ENCODE measurements at places on chromosomes 5 and 9. TPM values are rescaled to one million over a fixed set of nuclear protein-coding genes. Genes with fewer than 3 reads are reported as not detected.
A peak's percentile ranks its signal among the peaks of the same experiment; 100 is the strongest.

TMEM171 gene
- not detected for polyA plus RNA-seq

LSM11 gene
- polyA plus RNA-seq = 1.3 TPM

SCAI gene
- 0.84 TPM for polyA plus RNA-seq

GRCh38 chr9:5947912-5948311, 57.2 kb downstream of the MLANA start:
- no peak for DNase-seq

DNA sequence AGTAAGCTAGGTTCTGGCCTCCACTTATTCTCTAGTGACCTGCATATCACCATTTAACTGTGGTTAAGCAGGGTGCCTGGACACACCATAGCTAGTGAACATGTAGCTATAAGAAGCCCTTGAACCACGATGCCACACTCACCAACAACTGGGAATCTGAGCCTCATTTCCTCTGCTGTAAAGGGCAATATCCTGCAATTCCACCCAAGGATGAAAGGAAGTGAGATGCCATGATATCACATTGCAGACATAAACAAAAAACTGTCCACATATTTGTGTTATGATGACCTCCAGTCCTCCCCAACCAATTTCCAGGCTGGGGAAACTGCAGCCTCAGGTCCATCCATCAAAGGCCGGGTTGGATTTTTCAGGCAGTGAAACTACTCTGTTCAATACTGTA, 10.4 kb downstream of the TNIP1 start:
- no peak for DNase-seq

- no peak for DNase-seq
Observed at GRCh38 chr9:94166976-94167346, 82.7 kb downstream of the PTPDC1 start.

GRCh38 chr9:130371196-130371966, 73.4 kb upstream of the ASS1 start:
- no peak for DNase-seq

DNA sequence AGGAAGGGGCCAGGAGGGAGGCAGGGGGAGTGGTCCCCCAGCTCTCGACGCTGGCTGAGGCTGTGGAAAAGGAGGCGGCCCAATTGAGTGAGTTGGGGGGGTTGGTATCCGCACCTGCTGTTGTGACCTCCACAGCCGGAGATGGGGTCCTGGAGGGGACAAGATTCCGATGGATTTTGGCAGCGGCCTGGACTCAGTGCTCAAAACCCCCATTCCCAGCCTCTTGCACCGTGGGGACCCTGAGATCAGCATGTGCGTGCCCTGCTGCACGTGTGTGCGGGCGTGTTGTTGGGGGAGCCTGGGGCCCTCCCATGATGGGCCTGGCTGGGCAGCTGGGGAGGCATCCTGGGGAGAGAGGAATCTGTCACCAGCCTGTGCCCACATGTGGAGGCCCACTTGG, 15.0 kb downstream of the CNTFR start:
- no peak for DNase-seq

- no peak for DNase-seq
Observed at GRCh38 chr5:20514145-20514544, 526.1 kb upstream of the CDH18 start.

GRCh38 chr5:34005681-34006080, 2.2 kb downstream of the AMACR start:
- DNase-seq = no peak

GRCh38 chr5:169838688-169839087, 141.6 kb downstream of the INSYN2B start:
- DNase-seq = no peak

DNA sequence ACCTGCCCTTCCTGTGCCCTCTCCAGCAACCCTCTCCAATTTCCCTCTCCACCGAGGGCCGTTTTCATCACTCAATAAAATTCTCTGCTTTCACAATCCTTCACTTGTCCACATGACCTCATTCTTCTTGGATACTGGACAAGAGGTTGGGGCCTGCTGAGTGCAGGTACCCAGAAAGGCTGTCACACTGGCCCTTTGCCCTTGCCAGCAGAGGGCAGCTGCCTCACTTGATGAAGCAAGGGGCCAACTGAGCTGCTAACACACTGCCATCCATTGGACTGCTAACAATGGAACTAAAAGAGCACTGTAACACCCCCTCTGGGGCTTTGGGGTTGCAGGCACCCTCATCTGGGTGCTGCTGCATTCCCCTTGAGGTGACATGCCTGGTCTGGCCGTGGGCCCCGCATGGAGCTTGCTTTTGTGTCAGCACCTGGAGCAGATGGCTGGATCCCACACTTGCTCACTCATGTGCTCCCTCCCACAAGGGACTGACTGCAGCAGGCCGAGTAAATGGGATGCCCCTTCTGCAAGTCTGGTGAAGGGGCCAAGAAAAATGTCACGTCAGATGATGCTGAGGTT, 308.1 kb upstream of the ADCY2 start:
- no peak for DNase-seq

- DNase-seq = no peak
Observed at GRCh38 chr9:73223594-73223993, 71.9 kb downstream of the ANXA1 start.

DNA sequence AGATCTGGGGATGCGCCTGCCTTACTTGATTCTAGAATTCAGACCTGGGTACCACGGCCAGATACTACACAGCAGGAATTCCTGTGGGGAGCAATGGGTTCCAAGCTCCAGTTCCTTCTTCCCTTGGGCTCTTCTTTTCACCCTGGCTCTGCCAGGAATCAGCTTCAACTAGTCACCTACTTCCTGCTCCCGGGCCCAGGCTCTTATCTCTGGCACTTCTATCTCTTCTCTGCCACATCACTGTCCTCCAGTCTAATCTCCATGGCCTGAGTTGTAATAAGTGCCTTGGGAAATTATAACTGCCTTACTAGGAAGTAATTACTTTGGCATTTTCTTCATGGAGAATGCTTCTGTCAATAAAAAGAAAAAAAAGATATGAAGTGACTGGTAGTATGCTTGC, 26.2 kb upstream of the SERINC5 start:
- no peak for DNase-seq

DNA sequence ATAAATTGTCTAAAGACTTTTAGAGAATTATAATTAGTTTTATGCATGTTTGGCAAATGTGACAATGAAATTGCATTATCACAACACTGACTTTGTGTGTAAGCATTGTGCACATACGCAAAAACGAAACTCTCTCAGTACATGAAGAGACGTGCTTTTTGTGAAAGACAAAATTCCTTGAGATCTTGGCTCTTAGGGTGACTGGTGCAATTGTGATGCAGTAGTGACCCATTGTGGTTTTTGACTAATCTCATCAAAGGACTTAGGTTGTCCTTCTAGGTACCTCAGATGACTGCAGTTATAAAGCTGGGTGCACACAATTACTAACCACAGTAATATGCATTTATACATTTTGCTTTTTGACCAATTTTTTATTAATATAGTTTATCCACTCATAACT, 25.3 kb upstream of the TYRP1 start:
- no peak for DNase-seq

DNA sequence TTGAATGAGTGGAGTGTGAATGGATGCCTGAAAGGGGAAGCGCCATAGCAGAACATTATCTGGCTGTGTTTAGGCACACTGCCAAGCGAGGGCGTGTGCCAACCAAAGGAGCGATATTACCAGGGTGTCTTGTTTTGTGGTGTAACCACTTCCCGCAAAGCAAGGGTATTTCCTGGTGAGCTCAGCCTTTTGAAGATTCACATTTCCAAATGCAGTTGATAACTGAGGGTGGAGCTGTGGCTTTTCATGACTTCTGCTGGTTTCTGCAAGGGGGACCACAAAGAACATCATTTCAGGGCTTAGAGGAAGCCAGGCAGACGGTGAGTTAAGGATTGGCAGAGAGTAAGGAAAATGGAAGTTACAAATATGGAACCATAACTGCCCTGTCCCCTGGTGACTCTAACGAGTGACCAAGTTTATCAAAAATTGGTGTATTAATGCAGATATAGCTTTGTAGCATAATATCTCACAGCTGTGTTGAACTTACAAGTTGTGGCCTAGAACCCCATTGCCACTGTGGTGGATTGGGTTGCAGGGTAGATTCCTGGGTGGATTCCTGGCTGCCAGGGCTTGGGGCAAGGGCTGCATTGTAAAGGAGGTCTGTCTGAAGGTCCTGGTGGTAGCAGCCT, 71.4 kb downstream of the RALGPS1 start:
- peak; percentile 90 for DNase-seq

- no peak for DNase-seq
Observed at GRCh38 chr5:37889612-37890317, 49.9 kb upstream of the GDNF start.
